ENCODE measurements at places on chromosomes 2 and 18.
A peak's percentile ranks its signal among the peaks of the same experiment; 100 is the strongest.

DNA sequence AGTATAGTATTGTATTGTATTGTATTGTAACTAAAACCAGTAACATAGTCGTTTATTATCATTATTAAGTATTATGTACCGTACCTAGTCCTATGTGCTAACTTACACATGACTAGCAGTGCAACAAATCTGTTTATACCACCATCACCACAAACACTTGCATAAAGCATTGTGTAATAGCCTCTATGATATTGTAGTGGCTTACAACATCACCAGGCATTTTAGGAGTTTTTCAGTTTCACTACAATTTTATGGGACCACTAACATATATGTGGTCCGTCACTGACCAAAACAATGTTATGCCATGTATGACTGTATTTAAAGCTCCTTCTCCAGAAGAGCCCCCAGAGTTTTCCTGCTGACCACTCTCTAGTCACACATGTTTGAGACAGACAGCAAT, 306.2 kb downstream of the SETBP1 start:
- no peak for DNase-seq

- no peak for DNase-seq
Observed at GRCh38 chr2:111698743-111699554, 185.0 kb downstream of the ANAPC1 start.

DNA sequence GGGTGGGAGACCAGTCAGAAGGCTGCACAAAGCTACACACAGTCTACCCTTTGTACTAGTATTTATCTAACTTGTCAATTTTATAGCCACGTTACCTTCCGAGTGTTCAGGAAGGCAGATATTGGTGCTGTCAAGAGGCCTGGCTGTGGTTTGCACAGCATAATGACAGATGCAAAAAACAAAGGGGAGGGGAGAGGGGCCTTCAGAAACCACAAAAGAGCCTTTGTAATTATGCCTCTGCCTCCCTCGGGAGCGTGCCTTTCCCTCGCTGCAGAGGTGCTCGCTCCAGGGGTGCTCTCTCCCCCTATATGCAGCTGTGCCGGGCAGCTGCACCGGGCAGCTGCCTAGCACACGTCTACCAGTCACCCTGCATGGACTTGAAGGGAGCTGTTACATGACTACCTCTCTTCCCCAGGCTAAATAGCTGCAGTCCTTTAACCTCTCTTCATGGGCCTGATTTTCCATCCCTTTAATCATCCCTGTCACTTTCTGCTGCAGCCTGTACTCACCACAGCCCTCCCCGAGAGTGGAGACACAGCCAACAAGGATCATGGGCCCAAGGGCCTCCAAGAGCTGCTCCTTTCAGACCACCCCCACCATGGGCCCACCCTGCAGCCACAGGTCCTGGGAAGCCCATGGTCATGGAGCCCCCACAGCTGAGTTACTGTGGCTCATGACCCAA, 168.4 kb upstream of the PKDCC start:
- peak; percentile 85 for DNase-seq

- no peak for DNase-seq
Observed at GRCh38 chr2:54321047-54321446, 65.0 kb upstream of the TSPYL6 start.

GRCh38 chr2:142878031-142878678, 691 bp downstream of the KYNU start:
- DNase-seq, result no peak

DNA sequence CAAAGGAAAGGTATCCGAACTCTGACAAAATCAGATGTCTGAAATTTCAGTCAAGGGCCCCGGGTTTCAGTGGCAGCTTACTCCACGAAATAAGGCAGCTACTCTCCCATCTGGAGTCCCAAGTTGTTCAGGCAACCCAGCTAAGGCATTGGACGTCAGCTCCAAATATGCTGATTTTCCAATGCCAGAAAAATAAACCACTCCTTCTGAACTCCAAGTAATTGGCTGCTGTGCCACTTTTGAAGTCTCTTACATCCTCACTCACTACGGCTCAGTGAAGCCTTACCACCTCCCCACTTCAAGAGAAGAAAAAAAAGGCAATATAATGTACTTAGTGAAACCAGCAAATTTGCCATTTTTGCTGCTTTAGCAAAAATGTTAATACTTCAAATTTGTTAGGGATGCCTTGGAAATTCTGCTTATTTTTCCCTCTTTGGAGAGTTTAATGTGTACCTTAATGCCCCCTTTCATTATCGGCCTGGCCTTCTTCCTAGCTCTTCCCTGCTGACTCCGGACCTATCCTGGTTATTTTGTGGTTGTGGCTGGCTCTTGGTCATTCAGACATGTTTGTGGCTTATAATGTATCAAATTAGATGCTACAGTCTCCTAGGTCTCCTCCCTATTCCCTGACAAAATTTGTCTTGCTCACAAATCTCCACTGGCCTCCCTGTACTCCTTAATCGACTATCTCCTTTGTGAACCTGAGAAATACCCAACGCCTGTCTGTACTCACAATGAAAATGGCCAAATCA, 589.2 kb upstream of the ZEB2 start:
- DNase-seq, result no peak

DNA sequence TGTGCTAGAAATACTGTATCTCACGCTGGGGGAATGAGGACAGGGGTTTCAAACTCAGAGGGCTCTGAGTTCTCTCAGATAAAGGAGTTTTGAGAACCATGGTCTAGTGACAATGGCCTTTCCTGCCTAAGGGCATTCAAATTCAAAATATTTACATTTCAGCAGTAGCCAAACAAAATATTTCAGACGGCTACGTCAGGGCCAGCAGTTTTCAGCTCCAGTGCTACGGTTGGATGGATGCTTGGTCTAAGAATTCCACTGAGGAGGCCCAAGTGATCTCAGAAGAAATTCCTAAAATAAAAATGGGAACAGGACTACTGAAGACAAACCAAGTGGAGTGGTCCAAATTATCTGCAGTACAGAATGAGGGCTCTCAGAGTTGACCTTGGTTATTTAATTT, 41.1 kb upstream of the SCG2 start:
- DNase-seq, result no peak

DNA sequence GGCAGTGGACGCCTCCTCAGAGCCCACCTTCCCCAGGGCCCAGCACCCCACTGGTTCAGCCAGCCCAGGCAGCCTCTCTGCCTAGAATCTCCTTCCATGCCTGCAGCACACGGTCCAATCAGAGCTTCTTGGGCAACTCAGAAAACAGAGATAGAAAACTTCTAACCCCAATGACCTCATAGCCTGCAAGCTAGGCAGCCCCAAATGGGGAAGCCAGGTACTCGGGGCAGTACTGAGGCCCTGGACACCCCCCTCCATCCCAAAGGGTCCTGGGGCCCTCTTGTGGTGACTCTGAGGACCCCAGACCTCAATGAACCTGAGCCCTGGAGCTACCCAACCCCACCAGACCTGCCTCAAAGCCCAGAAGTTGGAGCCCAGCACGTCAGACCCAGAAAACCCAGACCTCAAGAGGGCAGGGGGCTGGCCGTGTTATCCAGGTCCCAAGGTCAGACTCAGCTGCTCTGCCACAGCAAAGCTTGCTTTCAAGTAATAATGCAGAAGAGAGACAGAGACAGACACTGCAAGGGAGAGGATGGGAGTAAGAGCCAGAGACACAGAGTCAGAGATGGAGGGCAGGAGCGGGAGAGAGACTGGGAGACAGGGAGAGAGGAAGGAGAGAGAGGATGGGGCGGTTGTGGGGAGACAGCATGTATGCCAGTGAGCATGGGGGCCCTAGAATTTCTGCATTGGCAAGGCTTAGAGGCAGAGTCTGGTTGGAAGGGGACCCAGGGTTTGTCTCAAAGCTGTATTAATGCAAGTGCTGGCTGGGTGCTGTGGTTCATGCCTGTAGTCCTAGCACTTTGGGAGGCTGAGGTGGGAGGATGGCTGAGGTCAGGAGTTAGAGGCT, 28.2 kb downstream of the SERTAD2 start:
- no peak for DNase-seq

DNA sequence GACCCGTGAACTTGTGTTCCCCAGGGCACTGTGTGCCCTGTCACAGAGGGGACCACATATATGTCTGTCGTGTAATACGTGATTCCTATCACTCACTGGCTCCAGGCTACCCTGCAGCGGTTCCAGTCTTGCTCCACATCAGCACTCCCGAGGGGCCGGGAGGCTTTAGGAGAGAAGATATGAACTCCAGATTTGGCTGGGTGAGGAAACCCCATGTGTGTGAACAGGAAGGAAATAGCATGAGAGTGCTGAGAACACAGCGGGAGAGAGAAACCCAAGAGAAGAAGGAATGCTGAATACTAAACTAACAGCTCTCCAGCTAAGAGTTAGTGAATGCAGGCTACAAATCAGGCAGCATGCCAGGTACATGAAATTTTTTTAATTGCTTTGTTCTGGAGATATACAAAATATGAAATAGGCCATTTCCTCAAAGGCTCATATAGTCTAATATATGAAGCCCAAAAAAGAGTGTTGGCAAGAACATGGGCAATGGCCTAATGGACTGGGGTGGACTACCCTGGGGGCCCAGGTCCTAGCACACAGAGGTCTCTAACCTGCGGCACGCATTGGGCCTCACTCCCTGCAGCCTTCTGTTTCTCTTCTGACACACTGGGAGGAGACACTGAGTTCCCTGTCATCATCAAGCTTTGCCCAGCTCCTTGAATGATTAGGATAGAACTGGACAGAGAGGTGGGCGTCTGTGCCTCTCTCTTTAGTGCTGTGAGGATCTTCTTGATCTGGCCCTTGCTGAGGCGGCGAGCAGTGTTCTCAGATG, 372.8 kb upstream of the RAB6C start:
- no peak for DNase-seq

- no peak for DNase-seq
Observed at GRCh38 chr2:26493566-26493965, 15.6 kb upstream of the OTOF start.

DNA sequence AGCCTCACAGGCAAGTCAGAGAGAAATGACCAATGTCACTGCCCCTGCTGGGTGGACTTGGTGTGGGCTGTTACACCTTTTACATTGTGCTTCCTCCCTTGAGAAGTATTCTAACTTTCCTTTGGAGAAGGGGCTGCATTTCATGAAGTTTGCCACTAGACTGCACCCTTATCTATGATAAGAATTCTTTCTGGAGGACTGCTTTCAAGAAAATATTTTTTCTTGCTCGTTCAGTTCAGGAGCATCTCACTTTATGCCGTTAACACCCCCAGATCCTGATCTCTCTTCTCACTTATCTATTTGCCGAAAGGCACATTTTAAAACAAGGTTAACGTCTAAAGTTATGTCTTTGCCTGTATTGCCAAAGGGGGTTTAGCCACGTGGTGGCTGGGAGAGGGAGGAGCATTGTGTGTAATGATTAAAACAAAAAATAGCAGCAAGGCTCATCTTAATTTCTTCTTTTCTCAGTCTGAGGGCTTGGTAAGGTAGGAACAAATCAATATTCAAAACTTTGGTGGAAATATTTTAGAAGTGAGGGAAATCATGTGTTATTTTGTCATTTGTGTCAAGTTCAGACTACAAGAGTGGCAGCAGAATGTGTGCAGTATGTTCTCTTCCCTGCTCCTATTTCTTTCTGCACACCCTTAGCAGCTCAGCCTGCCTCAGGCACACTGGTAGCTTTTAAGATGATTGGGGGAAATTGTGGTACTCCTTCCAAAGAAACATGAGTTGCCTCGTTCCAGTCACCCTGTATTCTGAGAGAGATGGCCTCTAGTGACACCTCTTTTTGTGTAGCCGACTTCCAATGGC, 1.6 kb upstream of the IGFBP5 start:
- DNase-seq, result no peak

- DNase-seq, result no peak
Observed at GRCh38 chr2:199488772-199489400, 31.1 kb upstream of the SATB2 start.

DNA sequence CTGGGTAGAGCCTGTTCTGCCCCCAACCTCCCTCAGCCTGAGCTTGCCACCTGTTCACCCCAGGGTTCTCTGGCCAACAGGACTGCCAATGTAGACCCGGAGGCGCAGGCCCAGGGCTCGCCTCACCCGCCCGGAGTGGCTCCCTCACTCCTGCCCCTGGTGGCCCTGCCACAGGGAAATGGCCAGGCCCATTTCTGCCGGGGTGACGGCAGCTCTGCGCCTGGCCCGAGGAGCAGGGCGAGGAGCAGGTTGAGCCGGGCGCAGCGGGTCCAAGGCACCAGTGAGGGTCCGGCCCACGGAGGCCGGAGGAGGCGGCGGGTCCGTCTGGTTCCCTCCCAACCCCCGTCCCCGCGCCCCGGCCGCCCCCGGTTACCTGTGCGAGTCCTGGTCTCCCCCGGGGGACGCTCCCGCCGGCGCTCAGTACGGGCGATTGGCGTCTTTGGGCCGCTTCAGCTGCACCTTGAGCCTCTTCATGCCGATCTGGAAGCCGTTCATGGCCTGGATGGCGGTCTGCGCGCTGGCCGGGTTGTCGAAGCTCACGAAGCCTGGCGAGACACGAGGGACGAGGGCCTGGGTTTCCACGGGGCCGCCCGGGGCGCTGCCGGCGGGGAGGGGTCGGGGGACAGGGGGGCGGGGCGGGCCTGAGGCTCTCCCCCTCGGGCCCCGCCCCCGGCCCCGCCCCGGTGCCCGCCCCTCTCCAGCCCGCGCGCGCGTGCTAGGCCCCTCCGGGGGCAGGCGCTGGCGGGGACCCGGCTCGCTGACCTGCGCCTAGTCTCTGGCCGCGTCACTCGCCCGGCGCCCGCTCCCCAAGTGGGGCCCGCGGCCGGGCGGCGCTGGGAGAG, 312.0 kb downstream of the CELF4 start:
- DNase-seq, result no peak

GRCh38 chr2:9967053-9967775, 15.7 kb downstream of the GRHL1 start:
- no peak for DNase-seq

GRCh38 chr18:22026362-22026761, 143.0 kb upstream of the GATA6 start:
- DNase-seq, result no peak

DNA sequence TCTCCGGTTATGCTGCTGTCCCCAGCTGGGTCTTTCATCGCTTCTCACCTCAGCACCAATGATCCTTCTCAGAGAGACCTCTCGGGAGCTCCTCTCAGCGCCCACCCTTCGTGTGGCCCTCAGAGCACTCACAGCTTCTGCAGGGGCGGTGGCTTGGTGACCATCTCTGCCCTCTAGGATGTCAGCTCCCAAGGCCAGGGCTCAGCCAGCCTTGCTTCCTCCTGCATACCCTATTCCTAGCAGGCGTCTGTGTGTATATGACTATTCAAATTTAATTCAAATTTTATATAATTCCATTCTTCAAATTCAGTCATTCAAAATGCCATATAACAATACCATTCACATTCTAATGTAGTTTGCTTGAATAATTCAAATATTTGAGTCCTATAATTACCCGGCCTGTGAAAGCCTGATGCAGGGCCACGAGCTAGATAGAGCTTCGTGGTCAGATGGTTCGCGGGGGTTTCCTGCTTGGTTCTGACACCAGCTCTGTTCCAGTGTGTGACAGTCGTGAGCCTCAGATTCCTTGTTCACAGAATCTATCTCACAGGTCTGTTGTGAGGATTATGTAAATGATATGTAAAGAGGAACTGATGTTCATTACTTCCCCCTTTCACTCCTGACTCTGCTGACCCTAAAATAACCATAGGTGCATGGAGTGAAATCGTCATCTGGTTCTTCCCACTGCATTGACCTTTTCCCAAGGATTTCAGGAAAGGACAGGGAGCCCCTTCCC, 94.0 kb upstream of the CNGA3 start:
- no peak for DNase-seq

GRCh38 chr2:112884869-112885505, 26.0 kb upstream of the IL37 start:
- no peak for DNase-seq

All from NCI-H1417 treated with DMSO at 0.1 percent for 48 hours (cell line).